ENCODE measurements at places on chromosomes 16 and 17. TPM values are rescaled to one million over a fixed set of nuclear protein-coding genes. Genes with fewer than 3 reads are reported as not detected.

The SNTB2 gene
- 6.9 TPM for total RNA-seq

The AXIN2 gene
- 0.66 TPM for total RNA-seq

The IRX6 gene
- not detected for total RNA-seq

The TBC1D3H gene
- not detected for total RNA-seq

The CTRL gene
- 1.5 TPM for total RNA-seq

The HASPIN gene
- total RNA-seq = 12.6 TPM

The PLLP gene
- total RNA-seq = 1.5 TPM

The NME4 gene
- total RNA-seq = 418 TPM

The KRTAP4-9 gene
- total RNA-seq = not detected

The ITGAX gene
- 1.1 TPM for total RNA-seq

The KRTAP4-3 gene
- not detected for total RNA-seq

The KRTAP17-1 gene
- not detected for total RNA-seq

The TPSG1 gene
- not detected for total RNA-seq

The HOXB2 gene
- total RNA-seq = 0.65 TPM

The HEATR9 gene
- total RNA-seq = not detected

The ASIC2 gene
- total RNA-seq = 1.9 TPM

The COL1A1 gene
- 8.7 TPM for total RNA-seq

The C16orf95 gene
- total RNA-seq = 4.8 TPM

The SLFN13 gene
- 4.0 TPM for total RNA-seq

The C17orf107 gene
- total RNA-seq = 0.24 TPM

The ZDHHC1 gene
- total RNA-seq = 6.9 TPM

The CEP112 gene
- 5.8 TPM for total RNA-seq

The TEN1 gene
- total RNA-seq = 24.6 TPM

The KRT36 gene
- not detected for total RNA-seq

The CDRT15L2 gene
- total RNA-seq = not detected

The TRAF4 gene
- 61.0 TPM for total RNA-seq

All from A549 treated with Hydrocortisone at 1 μM for 4 hours (cell line).